ENCODE measurements at places on chromosomes 7 and 10.
A peak's percentile ranks its signal among the peaks of the same experiment; 100 is the strongest.

- no peak for DNase-seq
Observed at GRCh38 chr10:120360571-120360970, 96.5 kb upstream of the PLPP4 start.

- no peak for DNase-seq
Observed at GRCh38 chr7:98236355-98237185, 15.5 kb downstream of the TECPR1 start.

DNA sequence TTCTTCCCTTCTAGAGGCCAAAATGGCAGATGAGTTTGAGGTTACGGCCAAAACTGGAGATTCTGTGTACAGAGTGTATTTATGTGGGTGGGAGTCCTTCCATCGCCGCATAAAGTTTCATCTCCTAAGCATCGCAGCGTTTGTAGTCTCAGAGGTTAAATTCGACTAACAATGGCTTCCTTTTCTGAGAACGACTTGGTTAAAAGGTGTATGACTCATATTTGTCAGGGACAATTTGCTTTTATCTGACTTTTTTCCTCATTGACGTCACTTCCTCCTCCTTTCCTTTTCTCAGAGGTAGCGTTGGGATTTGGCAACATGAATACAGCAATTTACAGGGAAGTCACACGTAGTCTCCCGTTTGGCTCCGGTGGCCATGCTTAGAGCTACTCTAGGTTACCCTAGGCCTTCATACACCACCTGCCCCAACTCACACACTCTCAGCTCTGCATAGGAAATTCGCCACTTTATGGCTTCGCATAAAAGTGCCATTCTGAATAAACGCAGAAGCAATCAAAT is 37.6 kb upstream of the TCF7L2 start:
- no peak for DNase-seq

- DNase-seq = no peak
Observed at GRCh38 chr10:3393958-3394357, 221.4 kb upstream of the PITRM1 start.

- DNase-seq = no peak
Observed at GRCh38 chr7:11716185-11716584, 115.8 kb downstream of the THSD7A start.

- DNase-seq = no peak
Observed at GRCh38 chr7:129958643-129959470, 6.1 kb upstream of the UBE2H start.

DNA sequence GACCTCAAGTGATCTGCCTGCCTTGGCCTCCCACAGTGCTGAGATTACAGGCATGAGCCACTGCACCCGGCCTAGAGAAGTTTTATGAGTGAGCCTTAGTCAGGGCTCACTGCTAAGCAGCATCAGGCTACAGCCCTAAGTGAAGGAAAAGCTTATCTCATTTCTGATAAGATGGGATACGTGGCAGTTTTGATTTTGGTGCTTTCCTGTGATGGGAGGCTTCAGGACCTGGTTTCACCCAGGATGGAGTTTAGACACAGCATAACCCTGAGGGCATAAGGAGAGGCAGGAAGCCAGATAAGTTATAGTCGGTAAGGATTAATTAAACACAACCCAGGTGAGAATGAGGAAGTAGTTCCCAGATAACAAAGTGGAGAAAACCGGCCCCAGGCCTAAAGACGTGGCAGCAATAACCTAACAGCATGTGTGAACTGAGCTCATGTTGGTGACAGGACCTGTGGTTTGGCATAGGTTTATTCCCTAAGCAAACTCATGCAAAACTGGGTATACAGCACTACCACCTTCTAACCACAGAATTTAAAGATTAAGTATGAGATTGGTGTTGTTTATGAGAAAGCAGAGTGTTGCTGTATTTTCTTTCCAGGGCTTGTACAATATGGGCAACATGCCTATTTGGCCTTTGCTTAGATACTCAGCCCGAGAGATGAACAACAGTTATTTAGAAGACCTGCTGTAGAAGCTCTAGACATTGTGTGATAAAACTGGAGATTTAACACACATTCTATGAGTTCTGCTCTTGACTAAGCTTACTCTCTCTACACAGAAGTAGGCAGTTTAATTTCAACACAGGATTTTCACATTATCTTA is 119.4 kb downstream of the COL28A1 start:
- DNase-seq = no peak

- no peak for DNase-seq
Observed at GRCh38 chr7:114334989-114335388, 79.6 kb upstream of the FOXP2 start.

GRCh38 chr7:131607291-131608115 is 51.1 kb upstream of the PODXL start:
- no peak for DNase-seq

DNA sequence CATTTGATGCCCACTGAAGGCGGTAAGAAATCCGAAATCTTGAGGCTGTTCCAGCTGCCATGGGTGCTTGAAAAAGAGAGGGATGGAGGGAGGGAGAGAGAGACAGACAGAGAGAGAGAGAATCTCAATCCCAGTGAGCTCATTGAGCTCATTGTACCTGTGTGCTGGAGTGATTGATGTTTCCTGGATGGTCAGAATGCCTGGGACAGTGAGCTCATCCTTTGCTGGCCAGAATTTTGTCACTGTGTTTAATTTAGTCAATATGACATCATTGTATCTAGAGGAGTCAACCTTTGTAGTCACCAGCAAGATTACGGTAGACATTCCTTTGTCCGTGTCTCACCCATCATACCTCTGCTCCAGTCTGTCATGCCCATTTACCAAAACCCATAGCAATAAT is 625.4 kb upstream of the POM121L12 start:
- DNase-seq = no peak

- DNase-seq = no peak
Observed at GRCh38 chr7:156832195-156832877, 60.6 kb downstream of the LMBR1 start.

GRCh38 chr10:44004913-44005787 is 356.5 kb upstream of the ZNF32 start:
- DNase-seq = no peak

- DNase-seq = no peak
Observed at GRCh38 chr7:94649450-94649849, 6.5 kb downstream of the SGCE start.

DNA sequence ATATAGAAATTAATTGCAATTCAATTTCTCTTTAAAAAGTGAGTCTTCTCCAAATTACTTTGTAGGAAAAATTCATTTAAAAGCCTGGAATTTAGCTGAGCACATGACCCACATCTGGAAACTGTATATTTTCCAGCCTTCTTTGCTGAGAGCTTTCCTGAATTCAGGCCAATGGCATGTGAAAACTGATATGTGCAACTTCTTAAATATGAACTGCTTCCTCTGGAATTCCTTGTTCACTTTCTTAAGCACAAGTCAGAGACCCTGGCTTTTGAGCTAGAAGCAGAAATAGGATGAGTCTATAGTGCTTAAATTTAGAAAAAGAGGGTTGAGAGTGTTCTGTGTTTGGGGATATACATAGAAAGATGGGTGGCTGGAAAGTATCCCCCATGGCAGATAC is 365.1 kb upstream of the MTPN start:
- no peak for DNase-seq

GRCh38 chr10:88792661-88793060 is 9.9 kb upstream of the LIPM start:
- DNase-seq = no peak

GRCh38 chr10:102396317-102396650 is 779 bp downstream of the NFKB2 start:
- no peak for DNase-seq

GRCh38 chr7:69903410-69903809 is 305.1 kb downstream of the AUTS2 start:
- DNase-seq = no peak

GRCh38 chr7:107332488-107333269 is 137.2 kb upstream of the GPR22 start:
- no peak for DNase-seq

GRCh38 chr7:33644489-33644888 is 260.9 kb upstream of the BMPER start:
- no peak for DNase-seq

DNA sequence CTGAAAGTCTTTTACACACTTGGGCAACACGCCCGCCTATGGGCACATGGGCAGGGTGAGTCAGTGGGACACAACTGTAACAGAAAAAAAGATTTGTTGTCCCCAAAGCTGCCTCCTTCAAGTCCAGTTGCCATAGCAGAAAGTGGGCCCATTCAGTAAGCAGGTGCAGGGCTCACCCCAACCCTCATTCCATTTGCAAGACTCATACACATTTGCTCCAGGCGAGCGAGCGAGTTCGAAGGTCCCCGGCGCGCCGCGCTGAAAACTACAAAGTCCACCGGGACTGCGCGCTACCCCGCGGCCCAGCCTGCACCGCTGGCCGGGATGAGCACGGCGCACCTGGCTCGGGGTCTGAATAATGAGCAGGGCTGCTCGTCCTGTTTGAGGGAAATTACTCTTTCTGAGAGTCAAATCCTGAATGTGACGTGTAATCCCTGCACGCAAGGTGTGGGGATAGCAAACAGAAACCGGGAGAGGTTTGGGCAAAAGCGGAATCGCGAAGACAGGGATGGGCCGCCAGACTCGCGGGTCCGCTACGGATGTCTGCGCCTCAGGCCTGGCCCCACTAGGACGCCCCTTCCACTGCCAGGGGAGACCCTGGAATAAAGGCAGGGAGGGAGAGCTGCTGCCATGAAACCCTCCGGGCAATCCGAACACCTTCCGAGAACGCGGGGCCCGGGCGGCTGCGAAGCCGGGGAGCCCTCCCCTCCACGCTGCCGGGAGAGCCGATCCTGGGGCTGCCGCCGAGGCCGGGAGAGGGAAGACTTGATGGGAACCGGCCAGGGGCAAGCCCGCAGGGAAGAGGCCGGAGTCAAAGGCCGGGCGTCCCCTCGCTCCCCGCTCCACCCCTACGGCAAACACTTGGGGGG is 982 bp downstream of the COBL start:
- no peak for DNase-seq

DNA sequence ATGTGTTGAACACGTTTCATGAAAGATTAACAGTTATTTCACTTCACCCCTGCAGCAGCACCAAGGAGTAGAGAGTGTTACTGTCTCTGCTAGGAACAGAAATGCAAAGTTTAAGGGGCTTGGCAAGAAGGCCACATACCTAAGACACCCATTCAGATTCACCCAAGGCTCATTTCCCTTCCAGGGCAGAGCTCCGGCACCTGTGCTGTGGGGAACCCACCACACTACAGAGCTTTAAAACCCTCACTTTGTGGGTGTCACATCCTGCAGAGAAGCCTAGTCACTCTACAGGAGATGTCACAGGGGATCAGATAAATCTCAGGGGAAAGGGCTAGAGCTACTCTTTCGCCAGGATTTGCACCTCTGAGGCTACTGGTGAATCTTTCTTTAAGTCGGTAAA is 176.1 kb upstream of the KLF6 start:
- DNase-seq = no peak

DNA sequence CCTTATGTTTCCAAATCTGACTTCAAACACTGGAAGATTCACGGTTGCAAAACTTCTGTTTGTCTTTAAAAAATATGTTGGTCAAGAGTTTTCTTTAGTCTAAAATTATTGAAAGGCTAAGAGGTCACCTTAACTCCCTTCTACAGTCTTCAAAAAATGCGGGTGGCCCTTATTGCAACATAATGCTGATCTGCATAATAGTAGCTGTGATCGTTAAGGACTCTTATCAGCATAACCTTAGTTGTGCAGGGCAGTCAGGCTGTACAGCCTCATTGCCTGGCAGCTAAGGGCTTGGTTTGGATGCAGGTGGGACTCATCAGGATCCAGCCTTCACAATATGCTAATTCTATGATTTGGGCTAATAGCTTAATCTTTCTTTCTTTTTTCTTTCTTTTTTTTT is 15.0 kb downstream of the KIAA1217 start:
- no peak for DNase-seq

GRCh38 chr7:99429756-99430155 is 8.8 kb downstream of the PTCD1 start:
- no peak for DNase-seq

DNA sequence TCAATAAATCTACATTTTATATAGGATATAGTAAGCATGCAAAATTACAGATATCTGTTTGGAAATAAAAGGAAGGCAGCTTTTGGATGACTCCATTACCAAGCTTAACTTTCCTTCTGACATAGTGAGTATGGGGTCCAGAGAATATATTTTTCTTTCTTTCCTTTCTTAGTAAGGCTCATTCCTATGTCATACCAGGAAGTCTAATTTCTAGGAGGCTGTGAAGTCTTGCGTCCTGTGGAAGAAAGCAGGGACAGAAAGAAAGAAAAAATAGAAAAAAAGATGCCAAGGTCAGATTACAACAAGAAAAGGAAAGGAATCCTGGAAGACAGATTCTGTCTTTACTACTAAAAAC is 36.3 kb downstream of the AKR1C8 start:
- no peak for DNase-seq

DNA sequence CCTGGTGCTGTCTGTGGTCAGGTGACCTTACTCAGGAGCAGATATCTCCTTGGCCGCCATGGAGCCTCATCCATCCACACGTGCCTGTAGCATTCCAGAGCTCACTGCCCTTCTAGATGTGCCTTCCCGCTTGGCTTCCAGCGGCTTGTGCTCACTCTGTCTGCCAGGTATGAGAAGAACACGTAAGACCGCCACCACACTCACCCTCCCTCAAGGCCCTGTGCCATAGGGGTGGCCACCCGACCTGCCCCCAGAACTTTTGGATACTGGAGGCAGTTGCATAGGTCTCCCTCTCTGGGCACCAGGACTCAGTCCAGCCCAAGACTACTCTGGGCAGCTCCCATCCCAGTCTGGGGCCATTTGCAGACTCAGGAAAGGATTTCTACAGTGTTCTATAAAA is 4.1 kb downstream of the MARVELD1 start:
- DNase-seq = no peak

- peak; percentile 71 for DNase-seq
Observed at GRCh38 chr7:28179120-28180030, 1.2 kb downstream of the JAZF1 start.

GRCh38 chr7:101125989-101126650 is 784 bp upstream of the SERPINE1 start:
- DNase-seq = no peak

DNA sequence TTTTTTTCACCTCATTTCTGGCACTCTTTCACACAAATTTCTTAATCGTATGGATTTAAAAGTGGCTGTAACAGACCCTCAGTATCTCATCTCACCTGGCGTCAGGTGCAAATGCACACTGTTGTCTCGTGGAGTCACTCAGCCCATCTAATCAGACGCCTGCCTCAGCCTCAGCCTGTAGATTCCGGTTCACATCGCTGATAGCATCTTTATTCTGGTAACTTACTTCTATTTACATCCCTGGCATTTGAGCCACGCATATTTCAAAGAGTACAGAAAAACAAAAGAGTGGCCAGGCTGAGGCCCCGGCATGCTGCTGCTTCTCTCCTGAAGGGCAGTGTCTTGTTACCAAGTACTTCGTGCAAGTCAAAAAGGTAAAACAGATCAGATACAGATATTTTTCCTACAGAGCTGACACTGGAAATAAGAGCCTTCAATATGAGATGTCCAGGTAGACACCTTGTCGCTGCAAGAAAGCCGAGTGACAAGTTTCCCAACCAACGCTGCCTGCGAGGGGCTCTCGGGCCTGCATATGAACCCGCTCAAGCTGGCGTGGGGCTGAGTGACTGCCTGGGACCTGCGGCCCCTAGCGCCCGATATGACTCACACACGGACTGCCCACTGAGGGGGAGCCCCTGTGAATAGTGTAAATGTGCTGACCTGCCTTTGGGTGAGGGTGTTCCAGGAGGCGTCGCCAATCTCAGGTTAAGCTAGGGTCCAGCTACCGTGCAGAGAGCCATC is 4.3 kb downstream of the VIPR2 start:
- no peak for DNase-seq

GRCh38 chr10:35035606-35036005 is 54.5 kb downstream of the CUL2 start:
- no peak for DNase-seq

- no peak for DNase-seq
Observed at GRCh38 chr7:142865766-142866165, 10.9 kb downstream of the EPHB6 start.
